ENCODE measurements at places on chromosomes 5 and 9. TPM values are rescaled to one million over a fixed set of nuclear protein-coding genes. Genes with fewer than 3 reads are reported as not detected.

Gene FBP1
- total RNA-seq, result 31.2 TPM

Gene C9orf50
- total RNA-seq, result not detected

Gene CYLC2
- not detected for total RNA-seq

Gene PCDHA7
- 0.20 TPM for total RNA-seq

Gene CCNO
- 7.6 TPM for total RNA-seq

Gene BSPRY
- total RNA-seq, result 35.9 TPM

Gene DND1
- 0.63 TPM for total RNA-seq

Gene NPR3
- total RNA-seq, result 1.1 TPM

Gene CCNI2
- total RNA-seq, result 0.69 TPM

Gene OBP2A
- not detected for total RNA-seq

Gene BTNL8
- 0.40 TPM for total RNA-seq

Gene PSMD5
- 33.0 TPM for total RNA-seq

Gene ERAP2
- total RNA-seq, result 5.0 TPM

Gene SUSD3
- 1.2 TPM for total RNA-seq

Gene FOXI1
- 0.24 TPM for total RNA-seq

Gene RNF180
- 5.2 TPM for total RNA-seq

Gene CCDC152
- 0.87 TPM for total RNA-seq

Gene TENT4A
- 7.0 TPM for total RNA-seq

Gene PLAC8L1
- 0.31 TPM for total RNA-seq

Gene MAP1B
- 14.2 TPM for total RNA-seq

Gene TNPO1
- 37.9 TPM for total RNA-seq

Gene PCDHB10
- 0.51 TPM for total RNA-seq

Gene FOXD4L4
- not detected for total RNA-seq

Gene MYMK
- total RNA-seq, result not detected

Gene SLC4A9
- 0.12 TPM for total RNA-seq
